Stimulated activated CD8-positive, alpha-beta memory T cell treated with anti-CD3 and anti-CD28 coated beads, Interleukin-4, amount 100 ng/mL, for 1 hour (primary cell): ENCODE measurements at places on chromosomes 4 and X.

GRCh38 chrX:1477801-1478458 lies 25.2 kb upstream of the ASMTL start:
- no peak for DNase-seq

DNA sequence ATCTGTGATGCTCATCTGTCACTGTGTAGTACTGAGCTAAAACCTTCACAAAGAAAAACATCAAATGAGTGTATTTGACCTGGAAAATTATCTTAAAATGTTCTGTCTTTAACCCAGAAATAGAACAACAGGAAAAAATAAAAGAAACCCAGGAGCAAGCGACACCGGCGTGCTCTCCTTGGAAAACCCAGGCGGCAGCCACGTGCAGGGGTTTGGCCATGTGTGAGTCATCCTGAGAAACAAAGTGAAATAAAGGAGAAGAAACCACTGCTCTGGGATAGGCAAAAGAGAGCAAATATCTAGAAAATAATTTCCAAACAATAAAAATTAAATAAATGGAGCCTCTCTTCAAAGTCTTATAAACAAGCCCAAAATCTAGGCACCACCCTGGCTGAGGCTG lies 20.0 kb upstream of the TMEM128 start:
- no peak for DNase-seq

- DNase-seq: no peak
Observed at GRCh38 chr4:174672276-174672675, 150.0 kb upstream of the HPGD start.

- no peak for DNase-seq
Observed at GRCh38 chr4:164210377-164210776, 543.6 kb upstream of the SMIM31 start.

- DNase-seq: no peak
Observed at GRCh38 chrX:148541584-148541940, 41.1 kb downstream of the AFF2 start.

DNA sequence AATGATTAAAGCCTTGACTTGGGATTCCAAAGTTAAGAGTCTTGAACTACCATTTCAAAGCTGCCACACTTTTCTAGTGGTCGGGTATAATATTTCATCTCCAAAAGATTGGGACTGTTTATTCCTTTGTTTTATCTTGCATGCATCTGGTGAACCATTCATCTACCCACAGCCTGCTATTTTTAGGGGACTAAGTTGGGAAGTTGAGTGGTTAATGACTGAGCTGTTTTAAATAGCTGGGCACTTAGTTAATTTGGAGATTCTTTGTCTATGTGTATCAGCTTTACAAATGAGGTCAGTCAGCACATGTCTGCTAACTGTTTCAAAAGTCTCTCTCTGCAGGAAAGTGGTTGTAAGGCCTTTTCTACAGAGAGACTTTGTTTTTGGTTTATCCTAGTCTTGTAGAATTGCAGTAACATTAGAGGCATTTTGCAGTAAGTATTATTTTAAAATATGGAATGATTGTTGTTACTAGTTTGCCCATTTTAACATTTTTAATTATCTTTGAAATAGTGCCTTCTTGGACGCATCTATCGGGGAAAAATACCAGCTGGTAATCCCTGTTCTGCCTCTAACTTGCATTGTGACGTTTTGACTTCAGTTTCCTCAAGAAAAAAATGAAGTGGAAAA lies 8.2 kb downstream of the BMP2K start:
- no peak for DNase-seq

DNA sequence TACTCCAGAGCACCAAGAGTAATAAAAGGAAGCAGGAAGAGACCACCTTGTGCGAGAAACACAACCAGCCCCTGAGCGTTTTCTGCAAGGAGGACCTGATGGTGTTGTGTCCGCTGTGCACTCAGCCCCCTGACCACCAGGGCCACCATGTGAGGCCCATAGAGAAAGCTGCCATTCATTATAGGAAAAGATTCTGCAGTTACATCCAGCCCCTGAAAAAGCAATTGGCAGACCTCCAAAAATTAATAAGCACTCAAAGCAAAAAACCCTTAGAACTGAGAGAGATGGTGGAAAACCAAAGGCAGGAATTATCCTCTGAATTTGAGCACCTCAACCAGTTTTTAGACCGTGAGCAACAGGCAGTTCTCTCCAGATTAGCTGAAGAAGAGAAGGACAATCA lies 5.7 kb downstream of the TRIM75 start:
- no peak for DNase-seq

DNA sequence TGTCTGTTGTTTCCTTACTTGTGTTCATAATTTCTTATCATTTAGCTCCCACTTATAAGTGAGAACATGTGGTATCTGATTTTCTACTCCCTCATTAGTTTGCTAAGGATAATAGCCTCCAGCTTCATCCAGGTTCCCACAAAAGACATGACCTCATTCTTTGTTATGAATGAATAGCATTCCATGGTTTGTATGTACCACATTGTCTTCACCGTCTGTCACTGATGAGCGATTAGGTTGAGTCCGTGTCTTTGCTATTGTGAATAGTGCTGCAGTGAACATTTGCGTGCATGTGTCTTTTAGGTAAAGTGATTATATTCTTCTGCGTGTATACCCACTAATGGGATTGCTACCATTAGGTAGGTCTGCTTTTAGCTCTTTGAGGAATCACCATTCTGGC lies 624.3 kb upstream of the EPHA5 start:
- DNase-seq: no peak

DNA sequence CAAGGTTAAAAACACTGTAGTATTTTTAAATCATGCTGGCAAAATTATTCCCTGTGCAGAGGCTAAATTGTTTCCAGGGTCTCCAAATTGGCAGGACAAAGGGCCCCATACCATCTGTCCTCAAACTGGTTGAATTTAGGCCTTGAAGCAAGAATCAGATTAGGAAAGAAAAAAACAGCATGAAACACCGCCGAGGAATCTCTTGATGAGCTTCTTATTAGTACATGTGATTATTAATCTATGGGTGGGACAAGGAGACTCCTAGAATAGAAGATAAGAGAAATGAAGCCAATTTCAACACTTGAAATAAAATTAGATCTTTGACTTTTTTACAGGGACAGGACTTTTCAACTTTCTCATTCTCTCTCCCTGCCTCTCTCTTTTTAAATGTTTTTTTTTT lies 7.1 kb upstream of the CLNK start:
- DNase-seq: no peak

DNA sequence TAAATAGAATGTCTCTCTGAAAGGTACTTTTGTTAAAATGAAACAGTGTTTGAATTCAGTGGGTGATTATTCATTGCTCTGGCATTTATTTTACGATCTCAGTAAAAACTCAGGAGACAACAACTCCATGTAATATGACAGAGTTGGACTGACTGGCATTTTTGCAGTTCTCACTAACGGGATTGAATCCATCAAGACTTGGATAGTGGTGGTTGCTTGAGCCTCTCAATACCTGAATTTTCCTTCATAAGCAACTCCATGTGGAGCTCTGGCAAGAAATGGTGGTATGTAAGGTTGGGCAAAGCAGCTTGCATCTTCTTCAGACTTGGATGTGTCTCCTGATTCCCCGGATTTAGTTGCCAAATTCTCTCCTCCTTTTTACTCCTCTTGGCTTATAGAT lies 72.7 kb downstream of the FRMPD4 start:
- DNase-seq: no peak

DNA sequence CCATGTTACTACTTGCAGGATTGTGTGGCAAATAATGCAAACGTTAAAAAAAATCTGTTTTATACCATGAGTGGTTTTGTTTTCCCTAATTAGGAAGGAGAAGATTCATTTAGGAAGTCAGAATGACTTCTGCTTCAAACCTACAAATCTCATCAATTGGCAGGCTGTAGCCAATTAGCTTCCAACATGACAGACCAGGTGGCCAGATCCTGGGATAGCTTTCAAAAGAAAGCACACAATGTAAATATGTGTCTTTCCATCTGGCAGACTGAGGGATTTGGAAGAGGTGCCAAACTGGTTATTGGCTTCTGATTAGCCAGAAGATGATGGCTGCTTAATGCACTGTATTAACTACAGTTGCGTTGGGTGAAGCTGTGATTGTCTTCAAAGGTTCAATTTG lies 432.8 kb downstream of the ANKRD50 start:
- no peak for DNase-seq

GRCh38 chr4:8403976-8404375 lies 36.5 kb downstream of the ACOX3 start:
- DNase-seq: no peak

- DNase-seq: no peak
Observed at GRCh38 chrX:40267334-40268187, 169.8 kb upstream of the BCOR start.

DNA sequence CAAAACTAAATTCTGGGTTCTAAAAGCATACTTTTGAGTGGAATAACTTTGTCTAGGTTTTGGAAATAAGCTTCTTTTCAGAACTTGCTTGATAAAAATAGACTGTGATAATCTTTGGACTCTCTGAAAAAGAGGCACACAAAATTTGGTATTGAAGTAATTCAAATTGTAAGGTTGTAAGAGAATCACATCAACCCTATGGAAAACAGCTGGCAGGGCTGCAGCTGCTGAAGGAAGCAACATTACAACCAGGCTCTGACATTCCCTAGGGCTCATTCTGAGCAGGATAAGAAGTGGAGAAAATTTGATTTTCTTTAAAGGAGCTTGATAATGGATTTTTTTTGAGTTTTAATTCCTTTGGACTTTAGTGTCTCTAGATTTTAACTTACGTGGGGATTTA lies 147.6 kb downstream of the FSTL5 start:
- no peak for DNase-seq

DNA sequence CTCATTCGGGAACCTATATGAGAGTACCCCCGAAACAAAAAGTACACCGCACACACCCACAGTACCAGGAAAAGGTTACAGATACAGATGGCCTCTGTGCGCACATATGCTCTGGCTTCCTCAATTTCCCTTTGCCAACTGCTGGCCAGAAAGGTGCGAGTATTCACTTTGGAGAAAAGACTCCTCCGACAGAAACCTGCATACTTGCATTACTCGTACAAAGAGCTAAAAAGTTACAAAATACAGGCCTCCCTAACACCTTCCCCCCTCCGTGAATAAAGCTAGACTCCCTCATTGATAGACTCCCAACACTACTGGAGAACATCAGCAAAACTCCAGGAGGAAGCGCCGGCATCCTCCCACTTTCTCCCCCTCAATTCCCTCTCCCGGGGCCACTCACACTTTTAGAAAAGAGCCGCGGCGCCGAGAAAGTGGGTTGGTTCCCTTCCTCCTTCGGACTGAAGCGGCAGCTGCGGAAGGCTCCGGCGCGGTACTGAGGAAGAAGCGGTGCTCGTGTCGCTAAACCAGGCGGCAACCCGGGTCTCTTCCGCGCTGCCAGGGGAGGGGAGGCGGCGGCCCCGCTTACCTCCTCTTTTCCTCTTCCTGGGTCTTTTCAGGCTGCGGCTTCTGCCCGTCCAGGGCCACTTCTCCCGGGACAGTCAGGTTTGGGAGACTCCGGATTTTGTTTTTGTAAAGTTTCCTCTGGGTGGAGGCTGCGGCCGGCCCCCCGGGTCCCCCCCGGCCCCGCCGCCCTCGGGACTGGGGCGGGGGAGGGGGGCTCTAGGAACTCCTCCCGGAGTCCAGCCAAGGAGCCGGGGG lies 1.1 kb downstream of the FBXW7 start:
- DNase-seq: peak; percentile 27

DNA sequence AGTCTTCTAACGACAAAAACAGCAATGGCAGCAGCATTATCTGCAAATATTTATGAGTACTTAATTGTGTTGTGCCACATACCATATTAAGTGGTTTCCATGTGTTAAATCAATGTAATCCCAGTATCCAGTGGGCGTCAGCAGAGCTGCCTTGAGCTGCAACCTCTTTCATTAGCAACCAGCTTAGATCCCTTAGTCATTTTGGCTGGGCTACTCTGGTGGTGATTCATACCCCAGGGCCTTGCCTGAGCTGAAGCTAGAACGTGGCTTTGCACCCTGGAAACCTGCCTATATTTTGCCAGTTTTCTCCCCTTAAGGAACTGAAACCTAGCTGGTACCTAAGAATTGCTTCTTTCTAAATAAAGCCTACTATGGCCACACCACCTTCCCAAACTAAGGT lies 474.3 kb upstream of the FTHL17 start:
- no peak for DNase-seq

GRCh38 chr4:32607978-32608377 lies 1887.8 kb downstream of the PCDH7 start:
- DNase-seq: no peak

- no peak for DNase-seq
Observed at GRCh38 chr4:37821953-37822605, 4.4 kb upstream of the PGM2 start.

GRCh38 chr4:189162073-189162789 lies 778.4 kb upstream of the FRG1 start:
- no peak for DNase-seq

- DNase-seq: no peak
Observed at GRCh38 chrX:96474029-96474740, 210.5 kb upstream of the DIAPH2 start.

DNA sequence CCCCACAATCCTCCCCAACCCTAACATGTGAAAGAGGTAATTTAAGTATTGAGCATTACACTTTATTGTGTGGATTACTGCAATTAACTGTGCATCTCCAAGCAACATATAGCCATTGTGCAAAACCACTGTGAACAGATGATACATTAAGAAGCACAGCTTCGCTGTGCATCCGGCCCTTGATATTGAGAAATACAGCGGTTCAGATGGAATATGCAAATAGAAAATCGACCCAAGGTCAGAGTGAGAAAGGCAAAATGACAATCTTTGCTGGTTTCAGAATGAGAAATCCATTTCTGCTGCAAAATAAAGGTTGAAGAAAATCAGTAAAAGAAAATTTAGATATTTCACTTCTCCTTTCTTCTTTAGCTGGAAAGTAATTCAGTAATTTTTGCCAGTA lies 805.9 kb upstream of the GRID2 start:
- DNase-seq: no peak

DNA sequence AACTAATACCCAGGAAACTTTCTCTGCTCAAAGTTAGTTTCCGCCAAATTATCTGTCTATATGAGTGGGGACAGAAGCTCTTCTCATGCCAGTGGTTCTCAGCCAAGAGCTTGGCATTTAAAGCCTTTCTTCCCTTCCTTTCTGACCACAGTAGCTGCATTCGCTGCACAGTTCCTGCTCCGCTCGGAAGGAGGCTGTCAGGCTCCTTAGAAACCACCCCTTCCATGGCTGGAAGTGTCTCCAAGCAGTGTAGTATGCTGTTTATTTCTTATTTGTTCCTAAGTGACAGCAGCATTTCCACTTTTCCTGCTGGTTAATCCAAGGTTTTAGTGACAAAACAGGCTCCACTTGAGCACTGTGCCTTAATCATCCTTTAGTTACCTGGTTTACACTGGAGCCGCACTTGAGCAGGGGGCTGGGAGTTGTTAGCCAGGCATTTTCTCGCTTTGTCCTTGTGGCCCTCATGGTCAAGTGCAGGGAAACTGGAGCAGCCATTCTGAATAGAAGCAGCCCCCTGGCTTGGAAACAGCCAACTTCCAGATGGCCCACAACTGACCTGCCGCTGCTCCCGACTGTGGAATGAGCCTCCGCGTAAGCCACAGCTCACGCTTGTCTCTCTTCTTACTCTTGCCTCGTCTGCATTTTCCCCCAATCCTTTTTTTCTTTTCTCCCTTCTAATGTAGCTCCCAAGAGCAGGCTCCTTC lies 739.4 kb upstream of the TENM3 start:
- no peak for DNase-seq
